ENCODE measurements at places on chromosomes 7 and 10.
A peak's percentile ranks its signal among the peaks of the same experiment; 100 is the strongest.

GRCh38 chr7:142384493-142384922 lies 126.7 kb upstream of the PRSS58 start:
- DNase-seq: peak; percentile 18

DNA sequence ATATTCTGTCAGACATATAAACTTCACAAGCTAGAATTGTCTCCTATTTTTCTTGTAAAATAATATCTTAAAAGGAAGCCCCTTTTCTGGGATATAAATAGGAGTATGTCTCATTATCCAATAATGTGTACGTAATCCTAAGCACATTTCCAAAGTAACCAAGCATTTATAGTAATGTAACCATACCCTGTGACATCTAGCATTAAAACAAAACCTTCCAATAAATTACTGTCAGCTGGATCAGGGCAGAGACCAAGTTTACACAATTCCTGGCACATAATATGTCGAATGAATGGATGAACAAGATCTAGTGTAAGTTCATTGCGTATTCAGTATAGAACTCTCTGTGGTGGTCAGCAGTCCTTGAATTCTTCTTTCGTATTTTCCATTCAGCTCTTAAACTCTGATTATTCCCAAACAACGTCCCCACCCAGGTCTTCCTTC lies 14.3 kb downstream of the CPED1 start:
- no peak for DNase-seq

DNA sequence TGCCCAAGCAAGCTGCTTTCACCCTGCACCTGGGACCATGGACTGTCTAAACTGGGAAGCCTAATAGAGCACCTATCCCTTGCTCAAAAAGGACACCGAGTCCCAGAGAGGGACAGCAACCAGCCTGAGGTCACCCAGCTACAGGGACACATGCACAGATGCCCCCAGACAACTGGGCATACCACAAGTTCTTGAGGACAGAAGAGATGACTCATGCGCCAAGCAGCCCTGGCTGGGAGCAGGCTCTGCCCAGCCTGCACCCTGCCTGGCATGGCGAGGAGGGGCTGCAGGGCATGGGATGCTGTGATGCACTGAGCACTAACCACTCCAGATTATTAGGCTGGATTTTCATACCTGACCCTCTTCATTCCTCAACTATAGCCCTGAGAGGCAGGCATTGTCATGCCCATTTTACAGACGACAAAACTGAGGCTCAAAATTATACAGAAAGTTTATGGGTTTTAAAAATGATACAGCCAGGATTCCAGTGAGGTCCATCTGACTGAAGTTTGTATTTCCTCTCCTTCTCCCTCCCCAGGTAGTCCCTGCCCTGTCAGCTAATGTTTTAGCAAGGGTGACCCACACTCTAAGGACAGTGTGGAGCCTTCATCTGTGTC lies 289.3 kb upstream of the ZMIZ1 start:
- DNase-seq: no peak

- no peak for DNase-seq
Measured at GRCh38 chr10:113947184-113948041, 93.0 kb downstream of the NHLRC2 start.

- no peak for DNase-seq
Measured at GRCh38 chr7:51286401-51286800, 30.2 kb downstream of the COBL start.

- no peak for DNase-seq
Measured at GRCh38 chr10:56068473-56069263, 292.4 kb downstream of the ZWINT start.

GRCh38 chr7:47314248-47314647 lies 267.7 kb downstream of the TNS3 start:
- DNase-seq: no peak

- DNase-seq: no peak
Measured at GRCh38 chr7:30545791-30546555, 41.3 kb upstream of the GGCT start.

- DNase-seq: no peak
Measured at GRCh38 chr10:33101392-33101787, 143.4 kb upstream of the ITGB1 start.

- DNase-seq: no peak
Measured at GRCh38 chr7:155189590-155189989, 108.1 kb upstream of the INSIG1 start.

DNA sequence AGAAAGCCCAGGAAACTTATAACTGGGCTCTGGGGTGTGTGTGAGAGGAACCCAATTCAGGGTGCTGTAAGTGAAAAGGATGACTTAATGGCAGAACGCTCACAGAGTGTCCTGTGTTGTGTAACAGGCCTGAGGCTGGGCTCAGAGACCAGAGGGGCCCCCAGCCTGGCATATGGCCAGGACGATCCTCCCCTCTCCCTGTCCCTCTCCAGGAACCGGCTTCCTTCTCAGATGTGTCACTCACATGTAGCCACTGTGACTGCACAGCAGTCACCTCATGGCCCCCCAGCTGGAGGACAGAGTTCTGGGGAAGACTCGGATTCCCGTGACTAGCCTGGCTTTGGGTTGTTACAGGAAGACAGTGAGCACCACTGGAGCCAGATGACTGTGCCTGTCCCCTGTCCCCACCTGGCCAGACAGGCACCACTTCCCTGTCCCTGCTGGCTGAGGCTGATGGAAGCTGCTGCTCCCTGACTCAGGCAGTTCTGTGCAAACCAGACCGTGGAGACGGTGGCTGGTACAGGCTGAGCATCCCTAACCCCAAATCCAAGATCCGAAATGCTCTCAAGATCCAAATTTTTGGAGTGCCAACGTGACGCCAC lies 220.5 kb downstream of the MLLT10 start:
- no peak for DNase-seq

- DNase-seq: no peak
Measured at GRCh38 chr10:26780793-26781601, 79.8 kb downstream of the ABI1 start.

DNA sequence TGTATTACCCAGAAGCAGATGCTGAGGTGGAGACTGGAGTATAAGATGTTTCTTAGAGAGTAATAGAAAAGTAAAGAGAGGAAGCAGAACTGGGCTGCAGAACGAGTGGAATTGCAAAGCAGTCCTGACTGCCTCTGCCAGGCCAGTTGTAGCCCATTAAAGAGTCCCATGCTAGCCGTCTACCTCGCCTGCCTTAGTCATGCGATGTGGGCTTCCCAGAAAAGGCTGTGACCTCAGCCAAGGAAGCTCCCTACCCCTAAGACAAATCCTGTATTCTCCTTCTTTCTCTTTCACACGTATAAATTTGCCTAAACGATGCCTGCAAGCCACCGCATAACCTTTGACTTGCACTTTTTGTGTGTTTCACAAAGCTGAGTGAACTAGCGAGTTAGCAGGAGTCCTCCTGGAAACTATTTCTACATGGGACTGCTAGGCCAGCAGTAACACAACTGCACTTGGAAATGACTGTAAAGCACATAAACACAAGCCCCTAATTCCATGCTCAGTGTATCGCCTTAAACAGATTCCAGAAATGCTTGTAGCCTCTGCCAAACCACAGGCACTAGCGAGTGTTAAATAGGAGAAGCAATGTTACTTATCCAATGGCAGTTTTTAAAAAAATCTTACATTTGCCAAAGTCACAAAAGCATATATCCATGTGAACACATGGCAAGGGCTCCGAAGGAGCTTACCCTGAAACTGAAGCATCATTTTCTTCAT lies 47.4 kb upstream of the GNAI1 start:
- no peak for DNase-seq

GRCh38 chr7:50914460-50914859 lies 131.8 kb upstream of the GRB10 start:
- DNase-seq: no peak

- DNase-seq: no peak
Measured at GRCh38 chr10:108771106-108771505, 1152.2 kb downstream of the XPNPEP1 start.

DNA sequence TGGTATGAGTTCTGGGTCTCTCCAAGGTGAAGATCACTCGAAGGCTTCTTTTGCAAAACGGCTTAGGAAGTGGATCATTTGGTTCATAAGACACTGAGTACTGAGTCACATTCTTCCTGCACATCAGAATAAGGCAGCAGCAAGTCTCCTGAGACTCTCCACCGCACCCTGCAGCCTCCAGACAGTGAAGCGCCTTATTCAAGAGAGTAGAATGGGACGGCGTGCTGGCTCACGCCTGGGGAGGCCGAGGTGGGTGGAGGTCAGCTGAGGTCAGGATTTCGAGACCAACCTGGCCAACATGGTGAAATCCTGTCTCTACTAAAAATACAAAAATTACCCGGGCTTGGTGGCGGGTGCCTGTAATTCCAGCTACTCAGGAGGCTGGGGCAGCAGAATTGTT lies 70.3 kb downstream of the C10orf143 start:
- DNase-seq: no peak

GRCh38 chr7:16791905-16792698 lies 12.7 kb downstream of the AGR2 start:
- no peak for DNase-seq

DNA sequence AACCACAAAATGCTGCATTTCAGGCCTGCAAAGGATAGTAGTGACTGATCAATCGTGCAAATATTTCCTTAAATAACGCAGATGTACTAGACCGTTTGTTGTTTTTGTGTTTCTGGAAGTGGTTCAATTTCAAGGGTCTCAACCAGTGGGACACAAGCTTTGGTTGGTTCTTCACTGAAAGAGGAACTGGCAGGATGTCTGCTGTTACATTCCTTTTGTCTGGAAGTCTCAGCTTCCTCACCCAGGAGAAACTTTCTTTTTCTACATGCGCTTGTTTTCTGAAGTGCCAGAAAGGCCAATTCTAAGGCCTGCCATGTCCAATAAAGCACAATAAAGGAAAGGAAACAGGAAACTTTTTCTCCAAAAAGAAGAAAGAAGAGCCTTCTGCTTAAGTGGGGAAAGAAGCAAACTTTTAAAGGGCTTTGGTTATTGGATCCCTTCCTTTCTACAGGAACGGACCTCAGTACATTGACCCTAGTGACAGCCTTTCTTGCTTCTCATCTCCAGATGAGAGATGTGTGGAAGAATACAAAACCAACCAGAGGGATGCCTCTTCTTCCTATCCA lies 4.1 kb downstream of the DKK1 start:
- DNase-seq: no peak

- no peak for DNase-seq
Measured at GRCh38 chr10:71220689-71221540, 8.5 kb downstream of the UNC5B start.

- no peak for DNase-seq
Measured at GRCh38 chr7:43692582-43693373, 36.5 kb downstream of the COA1 start.

DNA sequence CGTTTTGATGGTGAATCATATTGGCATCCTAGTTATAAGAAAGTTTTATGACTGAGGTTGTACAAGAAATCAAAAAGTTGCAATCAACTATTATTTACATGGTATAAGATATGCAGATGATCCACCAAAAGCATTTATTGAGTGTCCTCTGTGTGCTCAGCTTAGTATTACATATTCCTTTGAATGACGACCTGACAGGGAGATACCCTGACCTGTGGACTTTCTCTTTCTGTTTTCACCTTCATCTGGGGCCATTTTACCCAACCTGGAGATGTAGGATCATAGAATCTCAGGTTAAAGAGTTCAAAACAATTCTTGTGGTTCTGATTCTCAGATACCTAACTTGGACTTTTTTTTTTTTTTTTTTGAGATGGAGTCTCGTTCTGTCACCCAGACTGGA lies 269.1 kb upstream of the SORCS1 start:
- DNase-seq: no peak

DNA sequence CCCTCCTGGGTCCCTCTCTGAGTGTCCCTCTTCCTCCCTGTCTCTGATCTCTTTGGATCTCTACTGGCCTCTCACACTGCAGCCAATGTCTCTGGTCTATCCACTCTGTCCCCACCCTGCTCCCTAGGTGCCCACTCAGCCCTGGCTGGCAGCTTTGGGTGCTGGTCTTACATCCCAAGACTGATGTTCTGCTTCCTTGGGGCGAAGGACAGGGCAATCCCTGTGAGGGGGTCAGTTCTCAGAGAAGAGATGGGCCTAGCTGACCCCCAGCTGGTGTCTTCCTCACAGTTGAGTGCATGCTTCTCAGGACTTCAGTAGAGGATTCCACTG lies 51.7 kb upstream of the CAMK2B start:
- DNase-seq: no peak

GRCh38 chr7:80027611-80028173 lies 106.9 kb upstream of the GNAI1 start:
- DNase-seq: no peak

- DNase-seq: no peak
Measured at GRCh38 chr10:116891208-116891607, 41.9 kb downstream of the ENO4 start.

DNA sequence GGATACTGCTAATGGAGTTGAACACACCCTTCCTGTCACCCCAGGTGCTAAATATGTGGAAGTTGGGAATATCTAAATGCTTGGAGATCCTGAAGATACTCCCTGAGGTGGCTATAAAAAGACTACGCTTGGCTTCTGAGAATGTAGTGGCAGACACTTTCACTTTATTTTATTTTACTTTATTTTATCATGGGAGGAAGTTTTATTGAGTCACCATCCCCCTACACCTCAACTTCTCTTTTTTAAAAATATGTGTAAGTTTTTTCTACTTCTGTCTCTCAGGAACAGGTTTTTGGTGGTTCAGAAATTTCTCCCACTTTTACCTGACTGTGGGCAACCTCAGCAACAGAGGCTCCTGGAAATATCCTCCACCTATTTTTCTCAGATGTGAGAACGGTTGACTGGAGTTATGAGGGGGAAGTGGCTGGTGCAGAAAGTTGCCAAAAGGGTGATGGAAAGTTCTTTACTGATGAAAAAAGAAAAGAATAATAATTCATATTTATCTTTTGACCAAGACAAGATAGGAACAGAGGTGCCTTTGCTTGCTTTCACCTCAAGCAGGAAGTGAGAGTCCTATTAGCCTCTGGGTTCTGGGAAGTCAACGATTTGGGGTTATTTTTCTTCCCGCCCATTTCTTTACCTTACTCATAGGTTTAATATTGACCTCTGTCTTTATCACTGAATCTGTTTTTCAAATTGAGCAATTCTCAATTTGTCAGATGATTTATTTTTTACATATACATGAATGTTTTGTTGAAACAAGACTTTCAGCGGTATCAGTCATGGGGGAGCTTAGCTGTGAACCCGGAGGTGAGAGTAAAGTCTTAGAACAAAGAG lies 103.6 kb downstream of the AHR start:
- DNase-seq: no peak

DNA sequence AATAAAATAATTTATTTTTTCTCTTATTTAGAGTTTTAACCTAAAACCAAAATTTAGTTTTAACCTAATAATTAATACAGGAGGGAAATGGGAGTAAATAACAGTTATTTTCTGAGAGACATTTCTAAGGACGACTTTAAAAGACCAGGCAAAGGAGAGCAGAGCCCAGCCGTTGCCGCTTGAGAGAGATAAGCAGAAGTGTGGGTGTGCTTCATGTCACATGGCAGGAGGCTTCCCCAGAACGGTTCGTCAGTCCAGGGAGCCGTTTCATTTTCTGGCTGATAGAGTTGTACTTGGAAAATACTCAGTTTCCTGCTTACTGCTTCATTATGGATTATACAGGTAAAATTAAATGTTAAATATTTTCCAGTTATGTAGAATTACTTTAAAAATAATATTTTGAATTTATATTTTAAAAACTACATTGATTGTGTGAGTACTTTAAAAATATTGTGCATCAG lies 61.4 kb downstream of the ST7 start:
- DNase-seq: no peak

GRCh38 chr7:77674878-77675277 lies 21.4 kb upstream of the RSBN1L start:
- no peak for DNase-seq
